CD4-positive, alpha-beta memory T cell (primary cell): ENCODE measurements at places on chromosomes 7 and 10.

GRCh38 chr10:14524691-14525324 is 194.1 kb upstream of the FRMD4A start:
- no peak for DNase-seq

DNA sequence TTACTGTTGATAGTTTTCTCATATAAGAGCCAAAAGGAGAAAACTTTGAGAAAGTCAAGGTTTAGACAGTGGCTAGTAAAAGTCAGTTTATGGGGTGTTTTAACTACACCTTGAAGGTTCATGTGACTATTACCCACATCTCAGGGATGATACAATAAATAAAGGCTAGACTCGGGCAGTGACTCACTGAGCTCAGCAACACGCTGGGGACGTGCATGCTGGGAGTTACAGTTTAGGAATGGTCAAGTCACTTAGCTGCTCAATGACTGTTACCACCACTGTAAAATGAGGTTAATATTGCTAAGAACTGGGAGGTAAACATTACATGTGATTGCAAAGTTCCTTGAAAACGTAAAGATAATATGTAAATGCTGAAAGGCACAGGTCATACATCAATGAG is 1254.4 kb upstream of the PHF14 start:
- no peak for DNase-seq

DNA sequence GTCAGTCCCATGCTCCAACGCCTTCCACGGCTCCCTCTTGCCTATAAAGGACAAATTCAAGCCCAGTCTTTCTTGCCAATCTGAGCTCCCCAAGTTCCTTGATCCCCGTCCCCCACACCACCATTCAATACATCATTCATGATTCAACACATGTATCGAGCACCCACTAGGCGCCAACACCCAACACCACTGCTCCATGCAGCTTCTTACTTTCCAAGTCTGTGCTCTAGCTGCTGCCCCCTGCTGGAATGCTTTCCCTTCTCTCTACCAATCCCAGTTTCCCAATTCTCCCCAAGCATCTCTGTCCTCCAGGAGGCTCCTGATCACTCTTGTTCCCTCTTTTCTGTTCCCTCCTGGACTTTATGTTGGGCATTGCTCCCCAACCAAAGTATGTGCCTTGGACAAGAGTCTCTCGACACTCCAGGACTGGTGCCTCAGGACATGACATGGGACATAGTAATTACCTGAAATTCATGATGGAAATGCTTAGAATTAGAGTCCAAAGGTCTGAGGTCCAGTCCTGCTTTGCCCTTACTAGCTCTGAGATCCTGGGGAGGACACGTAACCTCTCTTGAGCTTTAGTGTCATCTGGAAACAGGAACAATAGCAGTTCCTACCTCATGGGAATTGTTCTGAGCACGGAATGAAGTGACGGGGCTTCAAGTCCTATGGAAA is 172.7 kb downstream of the NEURL1 start:
- no peak for DNase-seq

GRCh38 chr10:50251394-50251793 is at the start of gene ASAH2:
ASAH2 (minus strand) TSS chr10:50251516; CDS start chr10:50248610, 2,906 bp downstream.
- DNase-seq, result no peak

- peak; percentile 32 for DNase-seq
These were observed 1.2 kb downstream of the UBE3C start for GRCh38 chr7:157139810-157140510.

GRCh38 chr10:109159351-109159750 is 764.0 kb downstream of the XPNPEP1 start:
- DNase-seq, result no peak

GRCh38 chr10:113663908-113664307 is at the start of gene NRAP:
NRAP (minus strand) TSS chr10:113664041; CDS start chr10:113663882, 159 bp downstream.
- no peak for DNase-seq

DNA sequence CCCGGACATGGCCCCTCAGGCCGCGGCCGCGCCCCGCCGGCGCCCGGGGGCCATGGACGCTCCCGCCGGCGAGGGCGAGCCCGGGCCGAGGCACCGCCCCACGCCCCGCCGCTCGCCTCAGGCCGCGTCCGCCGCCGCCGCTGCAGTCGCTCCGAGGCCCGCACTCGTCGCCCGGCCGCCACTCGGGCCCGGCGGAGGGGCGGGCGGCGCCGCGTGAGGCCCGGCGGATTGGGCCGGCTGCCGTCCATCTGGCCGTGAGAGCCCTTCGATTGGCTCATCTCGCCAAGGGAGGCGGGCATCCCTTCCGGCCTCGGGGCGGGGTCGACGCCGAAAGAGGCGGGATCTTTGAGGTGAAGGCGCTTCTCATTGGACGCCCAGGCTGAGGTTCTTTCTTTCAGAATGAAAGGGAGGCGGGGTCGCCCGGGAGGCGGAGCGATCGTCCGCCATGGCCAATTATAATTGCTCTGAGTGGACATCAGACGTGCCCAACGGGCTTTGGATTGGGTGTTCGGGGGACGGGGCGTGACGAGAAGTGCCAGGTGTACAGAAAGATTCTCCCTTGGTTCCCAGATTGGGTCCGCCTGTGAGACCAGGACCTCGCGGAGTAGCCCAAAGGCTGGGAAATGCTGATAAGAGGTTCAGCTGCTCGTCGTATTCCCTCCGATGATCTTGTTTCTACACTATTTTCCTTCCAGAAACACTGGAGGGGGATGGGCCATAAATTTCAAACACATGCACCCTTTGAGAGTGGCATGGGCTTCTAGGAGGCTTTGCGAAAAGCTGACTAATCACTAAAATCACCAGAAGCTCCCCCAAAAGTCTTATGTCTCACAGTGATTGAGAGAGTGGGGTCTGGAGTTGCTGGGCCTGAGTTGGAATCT is at the start of gene GNA12:
Gene GNA12 (minus strand): TSS at position 156 of the 881 bp plus-strand sequence. CDS start 147 bp downstream, at position 9.
- DNase-seq, result peak; percentile 98

DNA sequence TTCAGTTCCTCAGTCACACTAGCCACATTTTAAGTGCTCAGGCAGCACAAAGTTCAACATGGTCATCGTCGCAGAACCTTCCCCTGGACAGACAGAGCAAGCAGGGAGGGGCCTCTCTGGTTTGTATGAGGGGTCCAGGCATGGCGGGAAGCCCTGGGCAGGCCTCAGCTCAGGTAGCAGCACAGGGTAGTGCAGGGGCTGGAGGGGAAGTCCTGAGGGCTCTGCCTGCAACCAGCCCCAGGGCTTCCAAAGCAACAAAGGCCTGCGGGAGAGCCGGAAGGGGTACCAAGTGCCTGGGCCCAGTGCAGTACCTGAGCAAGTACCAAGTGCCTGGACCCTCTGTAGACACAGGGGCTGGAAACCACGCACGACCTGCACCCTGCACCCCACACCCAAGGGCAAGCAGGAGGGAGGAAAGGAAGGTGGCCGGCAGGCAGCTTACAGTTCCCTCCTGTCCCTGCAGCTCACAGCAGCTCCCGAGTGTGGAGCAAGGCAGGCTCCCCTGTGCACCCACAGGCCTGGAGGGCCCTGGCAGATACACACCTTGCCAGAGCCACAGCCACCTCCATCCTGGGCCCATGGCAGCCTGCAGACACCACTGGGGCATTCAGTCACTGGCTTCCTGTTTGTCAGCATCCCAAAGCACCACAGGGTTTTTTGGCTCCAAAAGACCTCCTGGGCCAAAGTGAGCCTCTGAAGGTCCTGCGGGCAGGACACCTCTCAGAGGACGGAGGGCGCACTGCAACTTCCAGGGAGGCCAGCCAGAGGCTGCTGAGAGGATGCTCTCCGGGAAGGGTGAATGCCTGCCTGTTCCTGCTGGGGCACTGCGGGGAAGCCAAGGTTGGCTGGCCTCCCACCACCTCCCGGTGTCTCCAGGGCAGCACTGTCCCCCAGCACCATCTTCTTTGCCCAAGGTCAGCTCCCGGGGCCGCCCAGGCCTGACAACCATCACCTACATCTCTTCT is 6.5 kb upstream of the RET start:
- DNase-seq, result no peak

GRCh38 chr7:106057962-106058927 is 53.9 kb downstream of the SYPL1 start:
- DNase-seq, result no peak

DNA sequence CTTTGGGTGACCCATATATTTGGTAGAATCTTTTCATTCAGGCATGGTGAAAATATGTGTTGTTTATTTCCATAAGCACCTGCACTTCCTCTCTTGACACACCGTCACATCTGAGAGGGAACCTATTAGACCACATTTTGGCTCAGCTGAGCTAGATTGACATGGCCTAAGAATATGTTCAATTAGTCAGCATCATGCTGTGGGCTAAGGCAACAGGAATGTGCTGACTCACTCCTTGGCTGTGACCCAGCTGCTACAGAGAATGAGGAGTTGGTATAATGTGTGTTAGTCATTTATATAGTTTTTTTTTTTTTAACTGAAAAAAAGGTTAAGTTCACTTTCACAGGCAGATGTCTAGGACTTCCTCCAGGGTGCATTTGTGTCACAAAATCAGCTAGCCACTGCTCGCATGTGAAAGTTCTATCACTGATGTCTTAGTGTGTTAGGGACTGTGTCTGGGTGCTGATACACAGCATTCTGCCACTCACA is 180.6 kb downstream of the SEMA3E start:
- DNase-seq, result no peak

DNA sequence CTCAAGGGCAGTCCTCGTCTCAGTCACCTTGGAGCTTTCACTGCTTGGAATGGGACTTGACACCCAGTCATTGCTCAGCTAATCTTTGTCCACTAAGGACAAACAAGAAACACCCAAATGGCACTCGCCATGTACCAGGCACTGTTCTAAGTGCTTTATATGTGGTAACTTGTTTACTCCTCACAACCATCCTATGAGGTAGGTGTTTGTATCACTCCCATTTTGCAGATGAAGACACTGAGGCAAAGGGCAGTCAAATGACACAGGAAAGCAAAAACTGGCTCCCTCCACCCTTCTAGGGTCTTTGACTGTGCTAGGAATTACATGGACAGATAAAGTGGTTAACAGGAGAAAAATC is 24.7 kb downstream of the DNAJB12 start:
- no peak for DNase-seq

DNA sequence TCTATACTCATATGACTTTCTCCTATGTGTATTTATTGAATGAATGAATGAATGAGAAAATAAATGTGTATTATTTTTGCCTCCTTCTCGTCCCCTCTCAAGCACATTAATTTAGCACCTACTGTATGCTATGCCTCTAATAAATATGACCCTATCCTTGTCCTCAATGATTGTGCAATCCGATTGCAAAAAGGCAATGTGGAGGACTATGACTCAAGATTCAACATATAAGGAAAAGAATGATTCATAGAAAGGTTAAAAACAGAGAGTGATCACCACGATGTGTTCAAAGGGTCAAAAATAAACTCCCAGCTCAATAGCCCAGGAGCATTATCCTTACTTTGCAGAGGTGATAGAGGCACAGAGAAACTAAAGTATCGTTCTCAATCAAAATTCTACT is 322.8 kb upstream of the SORCS1 start:
- DNase-seq, result no peak

GRCh38 chr7:137715121-137715520 is 131.7 kb downstream of the DGKI start:
- DNase-seq, result no peak

DNA sequence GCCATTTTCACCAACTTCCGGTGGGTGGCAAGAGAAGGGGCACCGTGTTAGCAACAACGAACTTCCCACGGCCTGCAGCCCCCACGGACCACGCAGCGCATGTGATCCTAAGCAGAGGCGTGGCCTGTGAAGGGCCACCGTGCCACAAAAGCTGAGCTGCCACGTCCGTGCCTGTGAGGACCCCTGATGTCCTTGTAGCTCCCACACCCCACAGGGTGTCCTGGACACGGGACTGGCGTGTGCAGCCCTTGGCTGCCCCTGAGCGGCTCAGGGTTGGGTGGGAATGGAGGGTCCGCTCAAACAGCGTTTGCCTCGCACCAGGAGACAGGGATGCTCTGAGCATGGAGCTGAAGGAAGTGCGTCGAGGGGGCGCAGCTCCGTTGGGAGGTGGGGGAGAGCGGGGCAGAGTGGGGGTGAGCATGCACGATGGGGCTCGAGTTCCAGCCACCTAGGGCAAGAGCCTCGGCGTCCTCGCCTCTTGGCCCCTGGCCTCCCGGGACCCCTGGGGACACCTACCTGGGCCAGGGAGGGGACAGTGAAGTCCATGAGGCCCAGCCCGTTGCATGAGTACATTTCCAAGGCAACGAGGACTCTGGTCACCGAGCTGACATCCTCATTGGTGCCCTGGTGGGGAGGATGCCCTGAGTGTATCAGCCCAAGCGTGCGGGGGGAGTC is 33.6 kb downstream of the CFAP46 start:
- no peak for DNase-seq

DNA sequence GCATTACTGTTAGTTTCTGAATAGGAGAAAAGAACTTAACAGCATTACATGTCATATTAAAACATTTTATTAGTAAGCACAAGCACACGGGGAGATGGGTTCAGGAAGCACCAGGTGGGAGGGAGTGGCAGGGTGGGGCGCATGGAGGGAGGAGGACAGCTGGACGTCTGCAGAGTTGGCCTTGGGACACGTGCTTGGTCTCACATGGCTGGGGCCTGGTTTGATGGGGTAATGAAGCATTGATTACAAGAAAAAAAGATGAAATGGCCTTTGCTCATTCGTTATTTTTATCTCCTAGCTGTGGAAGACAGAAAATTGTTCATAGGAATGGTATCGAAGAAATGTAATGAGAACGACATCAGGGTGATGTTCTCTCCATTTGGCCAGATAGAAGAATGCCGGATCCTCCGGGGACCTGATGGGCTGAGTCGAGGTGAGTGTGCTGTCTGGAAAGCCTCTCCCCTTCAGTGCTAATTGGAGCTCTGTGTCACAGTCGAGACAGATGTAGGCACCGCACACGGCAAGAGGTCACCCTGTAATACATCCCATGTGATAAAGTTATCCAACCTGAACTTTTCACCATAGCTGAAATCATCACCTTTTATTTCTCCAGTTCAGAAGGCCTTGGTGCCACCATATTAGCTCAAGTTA is 239.9 kb downstream of the CELF2 start:
- DNase-seq, result no peak

DNA sequence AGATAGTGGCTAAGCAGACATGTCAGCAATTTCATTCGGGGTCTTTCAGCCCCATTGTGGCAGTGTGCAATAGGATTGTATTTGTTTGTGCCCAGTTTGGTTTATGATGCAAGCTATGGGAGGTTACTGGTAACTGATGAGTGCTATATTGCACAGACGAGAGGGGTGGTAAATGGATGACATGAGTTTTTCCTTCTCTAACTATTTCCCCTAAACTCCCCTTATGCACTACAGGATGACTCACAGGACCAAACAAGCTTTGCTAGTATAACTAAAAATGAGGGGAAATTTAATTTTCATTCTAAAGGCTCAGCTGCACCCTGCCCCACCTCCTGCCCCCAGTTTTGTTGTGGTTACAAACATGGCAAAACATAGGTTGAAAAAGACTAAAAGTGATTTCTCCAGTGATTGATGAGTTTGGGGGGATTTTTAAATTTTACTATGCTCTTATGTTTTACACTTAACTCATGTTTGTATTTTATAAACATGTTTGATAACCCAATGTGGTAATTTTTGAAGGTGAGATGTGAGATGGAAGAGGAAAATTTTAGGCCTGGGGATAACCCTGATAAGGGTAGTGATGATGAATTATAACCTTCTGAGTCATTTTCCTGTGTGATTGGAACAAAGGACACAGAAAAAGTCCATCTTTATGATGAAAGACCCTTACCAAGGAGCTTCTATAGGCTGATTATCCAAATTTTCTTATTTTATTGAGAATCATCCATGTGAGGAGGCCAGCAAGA is 60.8 kb upstream of the NAMPT start:
- no peak for DNase-seq

GRCh38 chr10:115857856-115858255 is 415.1 kb downstream of the GFRA1 start:
- DNase-seq, result no peak

- DNase-seq, result no peak
These were observed 76.0 kb upstream of the SEMA3D start for GRCh38 chr7:85262891-85263290.
